ENCODE measurements at places on chromosomes 13 and 19.

DNA sequence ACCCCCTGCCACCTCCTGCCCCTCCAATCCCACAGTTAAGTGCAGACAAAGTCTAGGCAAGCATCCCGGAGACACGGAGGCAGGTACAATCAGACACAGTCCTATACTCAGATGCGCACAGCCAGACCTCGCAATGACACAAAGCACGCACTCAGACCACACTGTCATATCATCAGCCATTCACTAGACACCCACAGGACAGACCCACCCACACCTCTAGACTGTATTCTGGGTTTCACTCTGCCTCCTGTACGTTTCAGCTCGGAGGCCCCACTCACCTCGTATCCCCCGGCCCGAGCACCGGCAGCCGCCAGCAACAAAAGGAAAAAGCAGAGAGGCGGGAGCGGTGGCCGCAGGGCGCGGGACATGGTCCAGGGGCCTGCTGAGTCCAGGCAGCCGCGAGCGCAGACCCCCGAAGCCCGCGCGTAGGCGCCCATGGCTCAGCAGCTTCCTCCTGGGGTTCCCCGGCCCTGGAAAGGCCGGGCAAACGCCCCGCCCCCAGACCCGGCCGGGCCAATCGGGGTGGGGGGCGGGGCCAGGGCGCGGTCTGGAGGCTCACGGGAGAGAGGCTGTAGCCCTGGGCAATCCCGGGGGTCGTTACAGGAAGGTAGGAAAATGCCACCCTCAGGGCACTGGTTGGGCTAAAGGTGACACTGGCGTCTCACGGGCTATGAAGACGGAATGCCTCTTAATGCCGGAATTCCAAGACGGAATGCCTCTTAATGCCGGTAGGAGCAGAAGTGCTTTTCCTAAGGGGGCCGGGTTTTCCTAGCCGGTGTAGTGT lies at the start of the genes MAN2B1 and WDR83:
MAN2B1 (minus strand) TSS at position 478 of the 784 bp plus-strand sequence; CDS start at position 437, 41 bp downstream.
WDR83 (plus strand) TSS at position 543 of the 784 bp plus-strand sequence. CDS start 2,984 bp downstream, outside the sequence.
- peak; percentile 63 for DNase-seq

DNA sequence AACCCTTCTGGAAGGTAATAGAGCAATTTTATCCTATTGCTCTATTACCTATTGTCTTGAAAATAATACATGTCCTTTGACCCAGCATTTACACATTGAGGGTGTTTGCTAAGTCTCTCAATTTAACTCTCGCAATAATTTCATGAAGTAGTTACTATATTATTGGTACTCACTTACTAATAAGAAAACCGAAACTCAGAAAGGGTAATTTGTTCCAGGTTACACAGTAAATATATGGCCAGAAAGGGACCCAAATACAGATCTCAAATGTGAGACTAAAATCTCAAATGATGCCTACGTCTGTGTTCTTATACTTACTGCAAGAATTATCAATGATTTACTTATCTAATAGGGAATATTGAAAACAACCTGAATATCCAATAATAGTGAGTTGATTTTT lies 29.7 kb upstream of the FAM216B start:
- no peak for DNase-seq

GRCh38 chr13:54078271-54078870 lies 1049.8 kb downstream of the OLFM4 start:
- DNase-seq, result no peak

DNA sequence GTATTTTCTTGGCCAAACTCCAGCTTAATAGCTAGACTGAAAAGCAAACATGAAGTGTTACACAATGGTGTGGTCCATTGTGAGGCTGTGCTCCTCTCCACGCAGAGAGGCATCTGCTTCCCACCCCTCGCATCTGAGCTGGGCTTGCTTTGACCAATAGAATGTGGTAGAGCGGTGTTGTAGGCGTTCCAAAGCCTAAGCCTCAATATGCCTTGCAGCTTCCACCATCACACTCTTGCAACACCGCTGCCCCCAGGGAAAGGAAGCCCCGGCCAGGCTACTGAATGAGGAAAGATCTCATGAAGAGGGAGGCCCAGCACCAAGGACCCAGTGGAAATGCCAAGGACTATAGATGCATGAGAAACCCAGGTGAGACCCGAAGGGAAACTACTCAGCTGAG lies 9.4 kb downstream of the FLT1 start:
- no peak for DNase-seq

GRCh38 chr13:100330662-100331061 lies 241.8 kb downstream of the PCCA start:
- no peak for DNase-seq

GRCh38 chr13:30847650-30848307 lies 58.3 kb upstream of the MEDAG start:
- no peak for DNase-seq

DNA sequence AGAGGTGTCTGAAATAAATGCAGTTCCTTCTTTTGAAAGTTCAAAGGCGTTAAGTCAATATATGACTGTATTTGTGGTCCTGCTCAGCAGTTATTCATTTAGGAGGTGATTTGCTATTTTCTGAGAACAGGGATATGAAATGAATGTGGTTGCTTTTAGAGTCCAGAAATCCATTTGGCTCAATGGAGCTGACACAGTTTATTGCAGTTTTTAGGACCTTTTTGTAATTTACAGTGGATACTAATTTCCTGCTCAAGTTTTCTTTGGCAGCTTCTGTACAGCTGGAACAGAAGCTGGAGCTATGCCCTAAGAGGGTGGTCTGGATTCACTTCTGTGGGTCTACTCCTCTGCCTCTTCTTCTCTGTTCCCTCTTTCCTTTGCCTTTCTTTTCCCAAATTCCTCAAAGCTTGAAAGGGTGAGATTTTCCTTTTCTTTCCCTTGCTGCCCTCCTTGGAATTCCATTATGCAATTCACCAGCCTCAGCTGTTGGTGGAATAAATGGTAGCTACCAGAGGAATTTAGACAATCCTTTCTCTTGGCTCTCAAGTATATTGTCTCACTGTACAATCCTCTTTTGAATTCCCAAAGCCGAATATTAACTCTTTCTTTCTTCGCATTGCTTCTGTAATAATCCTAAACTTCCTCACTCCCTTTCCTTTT lies 39.9 kb downstream of the ITGBL1 start:
- DNase-seq, result no peak

DNA sequence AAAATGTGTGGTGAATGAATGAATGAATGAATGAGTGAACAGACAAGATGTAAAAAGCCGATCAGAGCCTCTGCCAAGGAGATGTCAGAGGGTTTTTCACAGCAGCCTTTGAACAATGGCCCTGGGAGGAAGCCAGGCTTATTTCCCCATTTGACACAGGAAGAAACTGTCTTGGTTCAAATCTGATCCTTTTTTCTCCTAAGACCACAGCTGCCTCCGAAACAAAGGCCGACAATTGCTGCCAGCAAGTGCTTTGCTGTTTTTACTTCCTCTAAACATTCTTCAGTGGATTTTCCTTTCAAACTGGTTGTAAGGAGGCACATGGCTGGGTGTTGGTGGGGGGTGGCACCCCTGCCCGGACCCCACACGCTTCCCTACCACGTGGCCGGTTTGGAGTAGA lies 44.2 kb upstream of the HOMER3 start:
- no peak for DNase-seq

- DNase-seq, result no peak
Measured at GRCh38 chr19:15337202-15337601, 4.9 kb upstream of the BRD4 start.

GRCh38 chr19:16208847-16209665 lies 11.3 kb downstream of the AP1M1 start:
- no peak for DNase-seq

- no peak for DNase-seq
Measured at GRCh38 chr13:43939086-43939485, 59.4 kb downstream of the LACC1 start.

DNA sequence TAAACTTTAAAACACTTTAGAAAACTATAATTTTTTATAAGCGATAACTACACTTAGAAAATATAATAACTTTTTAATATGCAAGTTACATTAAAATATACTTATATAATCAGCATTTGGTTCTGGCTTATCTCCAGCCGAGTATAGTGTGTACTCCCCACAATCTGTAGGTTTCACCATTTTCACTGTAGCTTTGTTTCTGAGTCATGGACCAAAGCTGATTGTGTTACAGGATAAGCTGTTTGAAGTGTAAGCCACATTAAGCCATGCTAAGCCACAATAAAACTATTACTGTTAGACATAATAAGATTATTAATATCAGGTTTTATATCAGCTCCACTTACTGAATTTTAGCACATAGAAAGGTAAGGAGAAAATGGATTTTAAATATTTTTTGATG lies 43.8 kb downstream of the CCDC122 start:
- no peak for DNase-seq

GRCh38 chr19:10344780-10345179 lies 5.4 kb upstream of the ICAM3 start:
- no peak for DNase-seq

DNA sequence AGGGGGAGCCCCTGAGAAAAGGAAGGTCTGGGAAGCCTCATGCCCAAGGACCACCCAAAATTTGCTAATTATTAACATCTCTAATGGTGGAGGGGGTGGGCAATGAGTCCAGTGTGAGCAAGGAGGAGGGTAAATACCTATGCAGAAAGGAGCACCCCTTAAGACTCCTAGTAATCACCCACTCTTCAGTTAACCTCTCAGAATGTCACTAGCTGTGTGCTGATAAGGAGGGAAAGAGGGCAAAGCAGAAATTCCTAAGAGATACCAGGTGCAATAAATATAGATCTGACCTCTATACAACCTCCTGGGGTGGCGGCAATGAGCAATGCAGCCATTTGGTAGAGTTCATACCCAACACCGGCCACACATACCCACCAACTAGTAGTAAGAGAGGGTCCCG lies 12.7 kb upstream of the DPY19L3 start:
- DNase-seq, result no peak

DNA sequence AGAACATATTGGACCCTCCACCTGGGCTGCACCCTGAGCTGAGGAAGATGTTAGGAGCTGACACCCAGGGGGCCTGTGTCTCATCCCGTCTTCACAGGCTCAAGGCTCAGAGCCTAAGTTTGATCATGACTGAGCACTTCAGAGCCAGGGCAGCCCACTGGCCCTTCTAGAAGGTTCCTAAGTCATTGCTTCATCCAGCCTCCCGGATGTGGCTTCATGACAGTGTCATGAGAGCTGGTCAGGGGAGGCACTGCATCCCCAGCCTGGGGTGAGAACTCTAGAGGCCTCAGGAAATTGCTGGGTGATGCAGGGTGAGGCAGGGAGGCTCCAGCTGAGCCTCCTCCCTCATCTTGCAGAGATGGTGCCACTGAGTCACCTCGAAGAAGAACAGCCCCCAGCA lies 24.9 kb upstream of the PIK3R2 start:
- no peak for DNase-seq

GRCh38 chr13:103941506-103942140 lies 875.4 kb upstream of the SLC10A2 start:
- no peak for DNase-seq

GRCh38 chr13:24719139-24719538 lies 38.9 kb downstream of the ATP12A start:
- DNase-seq, result no peak

DNA sequence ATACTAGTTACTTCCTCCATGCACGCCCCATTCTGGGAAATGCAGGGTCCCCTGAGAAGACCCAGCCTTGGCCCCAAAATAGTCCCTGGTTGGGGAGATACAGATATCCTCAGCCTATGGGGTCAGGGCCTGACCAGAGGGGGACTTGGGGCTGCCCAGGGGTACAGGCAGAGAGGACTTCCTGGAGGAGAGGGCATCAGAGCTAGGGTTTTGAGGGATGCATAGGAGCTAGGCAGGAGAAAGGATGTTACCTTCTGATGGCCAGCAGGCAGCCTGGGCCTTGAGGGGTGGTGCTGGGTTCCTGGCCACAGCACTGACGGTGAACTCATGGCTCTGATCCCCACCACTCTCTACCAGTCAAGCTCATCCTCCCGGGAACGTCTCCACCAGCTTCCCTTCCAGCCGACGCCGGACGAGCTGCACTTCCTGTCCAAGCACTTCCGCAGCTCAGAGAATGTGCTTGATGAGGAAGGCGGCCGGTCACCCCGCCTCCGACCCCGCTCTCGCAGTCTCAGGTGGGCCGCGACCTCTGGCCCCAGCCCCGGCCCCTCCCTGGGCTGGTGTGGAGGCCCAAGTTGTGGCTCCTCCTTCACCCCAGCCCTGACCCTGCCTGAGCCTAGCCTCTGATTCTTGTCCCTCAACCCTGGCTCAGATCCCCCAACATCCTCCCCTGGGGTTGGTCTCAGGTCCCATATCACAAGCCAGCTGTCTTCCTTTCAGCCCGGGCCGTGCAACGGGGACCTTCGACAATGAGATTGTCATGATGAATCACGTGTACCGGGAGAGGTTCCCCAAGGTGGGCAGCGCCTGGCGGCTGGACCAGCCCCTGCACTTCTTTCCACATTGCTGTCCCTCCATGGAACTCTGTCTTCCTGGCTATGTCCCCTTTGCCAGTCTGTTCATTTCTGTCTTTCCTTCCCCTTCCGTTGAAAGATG lies 25.6 kb downstream of the MAST3 start:
- DNase-seq, result no peak

Data from NCI-H510A (cell line).